ENCODE measurements at places on chromosomes 3 and 15. TPM values are rescaled to one million over a fixed set of nuclear protein-coding genes. Genes with fewer than 3 reads are reported as not detected.

CCDC71 gene
- 11.8 TPM for total RNA-seq

SEMA6D gene
- total RNA-seq = not detected

KNG1 gene
- not detected for total RNA-seq

- no peak overlapping the region for H3K4me3 ChIP-seq
- no peaks in the 10 kb centered on the region for H3K4me1 ChIP-seq
- H3K27ac ChIP-seq = no peak overlapping the region
- peaks cover 14% of the 10 kb centered on the region for H3K27me3 ChIP-seq
- no peaks in the 10 kb centered on the region for H3K36me3 ChIP-seq
Observed at GRCh38 chr15:26126070-26126469, 262.9 kb upstream of the ATP10A start.

DNA sequence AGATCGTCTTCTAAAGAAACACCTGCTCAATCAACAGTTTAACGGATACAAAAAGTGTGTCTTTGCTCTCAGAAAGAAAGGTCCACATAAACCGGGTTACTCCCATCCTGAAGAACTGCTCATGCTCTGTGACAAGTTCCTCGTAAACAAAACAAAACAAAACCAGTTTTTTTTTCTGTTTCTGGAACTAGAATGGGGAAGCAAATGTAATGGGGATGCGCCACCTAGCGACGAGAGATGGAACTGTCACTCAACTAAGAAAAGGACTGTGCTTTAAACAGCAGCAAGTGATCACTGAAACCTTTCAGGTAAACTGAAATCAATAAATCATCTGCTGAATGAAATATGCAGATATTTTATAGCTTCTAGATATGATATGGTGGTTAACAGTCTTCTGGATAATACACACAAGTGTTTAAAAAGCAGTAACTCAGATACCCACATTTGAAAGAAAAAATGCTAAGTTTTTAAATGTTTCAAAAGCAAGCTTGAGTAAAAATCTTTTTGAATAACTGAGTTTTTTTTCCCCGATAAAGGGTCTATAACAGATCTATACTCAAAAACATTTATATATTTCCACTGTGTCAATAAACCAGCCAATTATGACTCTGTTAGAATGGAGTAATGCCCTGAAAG lies 10.9 kb downstream of the TM2D3 start:
- H3K4me1 ChIP-seq = peaks cover 30% of the 10 kb centered on the region
- no peaks in the 10 kb centered on the region for H3K27me3 ChIP-seq
- DNase-seq = peak; percentile 86
- peak overlapping the region; percentile 59 for H3K27ac ChIP-seq
- H3K36me3 ChIP-seq = peaks cover 33% of the 10 kb centered on the region

DNA sequence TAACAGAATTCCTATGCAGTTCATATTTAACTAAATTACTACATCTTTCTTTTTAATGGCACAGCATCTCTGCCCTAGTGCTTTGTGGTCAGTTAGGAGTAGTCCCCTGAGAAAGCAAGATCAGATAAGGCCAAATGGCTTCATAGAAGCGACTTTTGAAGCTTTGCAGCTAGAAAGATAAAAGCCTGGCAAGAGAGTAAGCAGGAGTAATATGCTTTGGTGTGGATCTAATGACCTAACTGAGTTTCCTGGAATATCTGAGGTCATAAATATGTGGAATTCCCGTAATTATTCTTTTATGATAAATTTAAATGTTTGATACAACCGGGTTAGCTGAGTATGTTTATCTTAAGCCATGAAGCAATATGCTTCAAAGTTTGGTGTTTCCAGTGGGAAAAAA lies 374.9 kb upstream of the LRRC3B start:
- H3K4me1 ChIP-seq = no peaks in the 10 kb centered on the region
- no peak overlapping the region for H3K4me3 ChIP-seq
- H3K36me3 ChIP-seq = no peaks in the 10 kb centered on the region
- H3K27me3 ChIP-seq = no peaks in the 10 kb centered on the region
- no peak overlapping the region for H3K27ac ChIP-seq
